ENCODE measurements at places on chromosomes 16 and 17.

GRCh38 chr17:27257031-27257357 is 36.9 kb upstream of the WSB1 start:
- DNase-seq: peak; percentile 34

GRCh38 chr16:79062336-79062735 is 538.2 kb downstream of the MAF start:
- DNase-seq: no peak

DNA sequence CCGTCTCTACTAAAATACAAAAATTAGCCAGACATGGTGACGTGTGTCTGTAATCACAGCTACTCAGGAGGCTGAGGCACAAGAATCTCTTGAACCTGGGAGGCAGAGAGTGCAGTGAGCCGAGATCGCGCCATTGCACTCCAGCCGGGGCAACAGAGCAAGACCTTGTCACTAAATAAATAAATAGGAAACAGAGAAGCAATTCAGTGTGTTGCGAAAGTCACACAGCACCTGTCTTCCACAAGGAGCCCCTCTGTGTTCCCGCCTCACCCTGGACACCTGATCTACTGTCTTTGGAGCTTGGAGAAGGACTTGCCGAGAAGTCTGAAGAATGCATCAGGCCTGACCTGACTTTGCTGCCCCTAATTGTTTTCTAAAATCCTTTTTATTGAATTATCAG is 3.5 kb upstream of the CDH1 start:
- DNase-seq: no peak

DNA sequence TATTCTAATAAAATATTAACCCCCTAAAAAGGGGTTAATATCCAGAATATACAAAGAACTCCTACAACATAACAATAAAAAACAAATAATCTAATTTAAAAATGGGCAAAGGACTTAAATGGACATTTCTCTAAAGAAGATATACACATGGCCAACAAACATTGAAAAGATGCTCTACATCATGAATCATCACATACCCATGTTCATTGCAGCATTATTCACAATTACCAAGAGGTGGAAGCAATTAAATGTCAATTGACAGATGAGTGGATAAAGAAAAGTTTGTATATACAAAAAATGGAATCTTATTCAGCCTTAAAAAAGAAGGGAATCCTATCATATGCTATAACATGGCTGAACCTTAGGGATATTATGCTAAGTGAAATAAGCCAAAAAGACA is 36.8 kb downstream of the CPD start:
- DNase-seq: no peak

DNA sequence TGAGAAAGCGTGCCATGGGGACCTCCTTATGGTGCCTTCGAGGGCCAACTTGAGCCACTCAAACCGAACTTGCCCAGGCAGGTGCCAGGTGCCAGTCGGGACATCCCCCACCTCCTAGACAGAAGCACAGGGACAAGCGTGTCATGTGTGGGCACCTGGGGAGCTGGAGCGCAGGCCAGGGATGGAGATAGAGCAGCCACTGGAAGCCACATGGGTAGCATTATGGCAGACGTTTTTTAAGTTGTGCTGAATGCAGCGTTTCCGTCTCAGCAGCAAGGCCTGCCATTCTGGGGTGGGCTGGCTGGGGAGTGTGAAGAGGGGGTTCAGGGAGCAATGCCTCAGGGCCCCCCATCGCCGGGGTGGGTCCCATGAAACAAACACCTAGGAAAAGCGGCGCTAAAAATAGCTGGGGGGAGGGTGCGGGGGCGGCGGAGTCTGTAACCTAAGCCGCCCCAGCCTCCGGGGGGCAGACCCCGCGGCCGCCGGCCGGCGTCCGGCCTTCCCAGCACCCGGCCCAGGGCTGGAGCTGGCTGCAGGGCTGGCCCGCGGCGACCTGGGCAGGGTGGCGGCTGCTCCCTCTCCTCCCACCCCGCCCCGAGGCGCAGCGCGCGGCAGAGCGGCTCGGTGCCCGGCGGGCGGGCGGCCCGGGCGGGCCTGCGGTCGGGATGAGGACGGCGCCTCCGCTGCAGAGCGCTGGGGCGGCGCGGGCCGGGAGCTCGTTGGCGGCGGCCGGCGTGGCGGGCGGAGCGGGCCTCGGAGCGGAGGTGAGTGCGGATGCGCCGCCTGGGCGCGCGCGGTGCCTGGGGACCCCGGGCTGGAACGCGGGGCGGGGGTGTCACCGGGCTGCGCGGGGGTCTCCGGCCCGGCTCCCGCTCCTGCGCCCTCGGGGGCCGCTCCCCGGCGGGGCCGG is at the start of gene ZNF469:
Gene ZNF469, plus strand, starts transcription at position 469 of the 910 bp plus-strand sequence. CDS start 44,512 bp downstream, outside the sequence.
- DNase-seq: no peak

DNA sequence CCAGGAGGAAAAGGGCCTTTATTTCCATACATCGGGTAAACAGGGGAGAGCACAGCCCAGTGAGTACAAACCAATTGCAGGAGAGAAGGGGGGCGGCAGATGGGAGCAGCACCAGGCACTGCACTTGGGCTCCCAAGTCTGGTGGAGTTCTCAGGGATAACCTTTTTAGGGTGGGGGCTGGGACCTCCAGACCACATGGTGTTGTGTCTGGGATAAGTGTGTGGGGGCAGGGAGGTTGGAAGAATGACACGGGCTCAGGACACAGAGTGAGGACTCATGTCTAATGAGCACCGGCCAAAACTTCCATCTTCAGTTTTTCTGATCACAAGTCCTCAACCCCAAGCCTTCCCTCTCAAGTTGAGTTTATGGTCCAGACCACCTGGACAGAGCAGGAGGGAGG is 30.6 kb downstream of the PIPOX start:
- no peak for DNase-seq

- no peak for DNase-seq
Measured at GRCh38 chr16:88561485-88562359, 8.5 kb upstream of the ZC3H18 start.

GRCh38 chr17:4514779-4515178 is 16.1 kb downstream of the SPNS2 start:
- no peak for DNase-seq

- no peak for DNase-seq
Measured at GRCh38 chr16:29680180-29680598, 1.2 kb downstream of the QPRT start.

DNA sequence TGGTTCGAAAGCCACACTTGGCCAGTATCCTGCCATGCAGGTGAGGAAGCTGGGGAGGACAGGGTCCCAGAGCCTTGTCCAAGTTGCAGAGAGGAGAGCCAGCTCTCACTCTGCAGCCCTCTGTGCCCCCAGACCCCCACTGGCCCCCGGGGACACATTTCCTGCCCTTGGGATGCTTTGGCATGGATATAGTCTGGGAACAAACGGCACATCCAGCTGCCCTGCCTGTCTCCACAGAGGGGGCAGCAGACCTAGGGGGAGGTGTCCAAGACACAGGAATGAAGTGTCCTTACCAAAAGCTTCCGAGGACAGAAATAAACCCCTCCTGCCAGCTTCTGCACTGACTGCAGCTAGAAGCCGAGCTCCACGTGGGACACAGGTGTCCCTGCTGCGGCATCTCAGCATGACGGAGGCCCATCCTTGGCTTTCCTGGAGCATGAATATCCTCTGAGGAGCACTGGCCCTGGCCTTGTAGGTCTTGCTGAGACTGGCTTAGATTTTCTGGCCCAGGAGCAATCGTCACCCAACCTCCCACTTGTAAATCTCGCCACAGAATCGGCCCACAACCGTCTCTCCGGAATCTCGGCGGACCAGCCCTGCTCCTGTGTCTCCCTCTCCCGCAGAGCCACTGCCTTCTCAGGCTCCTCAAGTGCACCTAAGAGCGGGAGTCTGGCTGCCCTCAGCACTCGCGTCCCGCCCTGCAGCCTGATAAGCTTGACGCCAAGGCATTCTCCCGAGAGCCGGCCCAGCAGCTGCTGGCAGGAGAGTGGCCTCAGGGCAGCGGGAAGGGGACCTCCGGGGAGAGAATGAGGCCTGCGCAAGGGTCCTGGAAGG is 1.1 kb upstream of the CAPN15 start:
- DNase-seq: peak; percentile 46

DNA sequence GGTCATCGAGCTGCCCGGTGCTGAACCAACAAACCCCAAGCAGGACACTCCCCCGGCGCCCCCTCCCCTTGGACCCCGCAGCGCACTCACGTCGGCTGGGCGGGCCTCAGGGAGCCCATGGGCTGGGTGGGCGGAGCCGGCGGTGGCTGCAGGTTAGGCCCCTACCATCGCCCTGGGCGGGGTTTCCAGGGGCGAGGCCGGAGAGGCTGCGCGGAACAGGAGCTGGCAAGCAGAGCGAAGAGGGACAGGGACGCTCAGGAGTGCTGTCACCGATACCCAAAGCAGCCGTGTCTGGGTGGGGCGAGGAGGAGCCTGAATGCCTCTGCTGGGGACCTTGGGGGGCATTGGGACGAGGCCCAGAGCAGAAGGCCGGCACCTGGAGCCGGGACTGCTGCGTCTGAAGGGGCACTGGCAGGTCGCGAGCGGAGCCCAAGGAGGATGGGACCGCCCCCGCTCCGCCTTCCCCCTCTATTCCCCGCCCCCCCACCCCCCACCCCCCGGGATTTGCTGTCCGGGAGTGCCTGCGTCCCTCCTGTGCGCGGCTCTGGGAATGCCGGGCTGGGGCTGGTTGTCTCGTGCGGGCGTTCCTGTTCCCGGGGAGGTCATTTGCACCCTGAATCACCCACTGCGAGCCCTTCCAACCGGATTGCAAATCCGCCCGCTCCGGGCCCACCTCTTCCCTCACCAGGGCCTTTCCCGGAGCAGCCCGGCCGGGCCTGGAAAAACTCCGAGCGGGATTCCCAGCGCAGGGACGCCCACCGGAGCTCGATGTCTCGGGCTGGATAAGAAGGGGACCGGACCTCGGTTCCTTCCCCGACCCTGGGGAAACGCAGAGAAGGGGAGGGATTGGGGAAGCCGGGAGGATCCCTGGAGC is 902 bp downstream of the ARHGAP27 start:
- peak; percentile 96 for DNase-seq

DNA sequence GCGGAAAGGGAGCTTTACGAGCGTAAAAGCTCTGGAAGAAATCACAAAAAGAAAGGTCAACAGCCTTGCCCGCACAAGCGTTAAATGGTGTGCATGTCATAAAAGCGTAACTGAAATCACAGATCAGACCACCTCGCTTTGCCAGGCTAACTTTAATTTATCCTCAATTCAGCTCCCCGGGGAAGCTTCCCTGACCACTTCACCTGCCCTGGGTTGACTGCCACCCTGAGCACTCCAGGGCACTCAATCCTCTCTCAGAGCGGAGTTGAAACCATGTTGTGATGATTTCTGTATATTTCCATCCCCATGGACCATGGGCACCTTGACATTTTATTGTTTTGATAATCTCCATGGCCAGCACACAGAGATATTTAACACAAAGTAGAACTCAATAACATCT is 16.1 kb upstream of the NAGS start:
- DNase-seq: no peak

DNA sequence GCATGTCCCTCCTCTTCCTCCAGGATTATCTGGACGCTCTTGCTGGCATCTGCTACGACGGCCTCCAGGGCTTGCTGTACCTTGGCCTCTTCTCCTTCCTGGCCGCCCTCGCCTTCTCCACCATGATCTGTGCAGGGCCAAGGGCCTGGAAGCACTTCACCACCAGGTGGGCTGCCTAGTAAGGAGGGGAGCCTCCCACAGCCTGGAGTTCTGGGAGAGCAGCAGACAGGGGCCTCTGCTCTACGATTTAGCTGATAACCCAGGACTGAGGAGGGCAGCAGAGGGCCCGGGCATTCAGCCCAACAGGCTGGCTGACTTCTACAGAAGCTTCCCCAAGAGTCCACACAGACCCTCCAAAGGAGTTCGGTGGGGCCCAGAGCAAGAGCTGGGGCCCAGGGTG is 21.8 kb upstream of the DNAI2 start:
- no peak for DNase-seq

- no peak for DNase-seq
Measured at GRCh38 chr17:62824290-62825131, 16.4 kb upstream of the MARCHF10 start.

DNA sequence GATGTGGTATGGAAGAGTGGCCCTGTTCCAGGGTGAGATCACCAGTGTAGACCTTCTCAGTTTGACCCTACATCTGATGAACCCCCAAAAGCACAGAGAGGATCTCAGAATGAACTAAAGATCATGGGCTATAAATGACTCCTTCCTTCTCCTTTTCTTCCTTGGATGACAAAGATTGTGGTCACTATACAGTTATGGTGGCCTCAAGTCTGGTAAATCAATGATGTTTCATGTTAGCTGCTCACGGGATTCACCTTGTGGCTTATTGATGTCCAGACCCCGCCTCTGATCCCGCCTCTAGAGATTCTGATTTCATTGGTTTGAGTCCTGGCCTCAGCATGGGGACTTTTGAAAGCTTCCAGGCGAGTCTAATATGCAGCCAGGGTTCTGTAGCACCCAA is 112.2 kb downstream of the PITPNC1 start:
- DNase-seq: no peak

GRCh38 chr16:64017796-64018195 is 1104.1 kb downstream of the CDH11 start:
- DNase-seq: no peak

DNA sequence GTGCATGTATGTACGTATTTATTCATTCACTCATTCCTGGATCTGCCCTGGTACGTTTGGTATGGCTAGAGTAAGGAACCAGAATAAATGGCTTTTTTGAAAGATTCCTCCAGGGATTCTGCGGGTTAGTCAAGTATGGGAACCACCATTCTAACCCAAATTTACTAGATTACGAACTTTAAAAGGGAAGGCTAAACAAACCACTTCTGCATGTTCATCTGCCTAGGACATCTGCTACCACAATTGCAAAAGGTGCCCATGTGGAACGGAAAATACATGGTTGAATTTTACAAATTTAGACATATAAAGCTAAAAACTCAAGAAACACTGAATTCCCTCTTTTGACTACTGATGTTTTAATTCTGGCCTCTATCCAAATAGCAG is 22.1 kb downstream of the CYTH1 start:
- DNase-seq: no peak

- DNase-seq: peak; percentile 90
Measured at GRCh38 chr17:45425125-45425983, 7.3 kb downstream of the ARHGAP27 start.

DNA sequence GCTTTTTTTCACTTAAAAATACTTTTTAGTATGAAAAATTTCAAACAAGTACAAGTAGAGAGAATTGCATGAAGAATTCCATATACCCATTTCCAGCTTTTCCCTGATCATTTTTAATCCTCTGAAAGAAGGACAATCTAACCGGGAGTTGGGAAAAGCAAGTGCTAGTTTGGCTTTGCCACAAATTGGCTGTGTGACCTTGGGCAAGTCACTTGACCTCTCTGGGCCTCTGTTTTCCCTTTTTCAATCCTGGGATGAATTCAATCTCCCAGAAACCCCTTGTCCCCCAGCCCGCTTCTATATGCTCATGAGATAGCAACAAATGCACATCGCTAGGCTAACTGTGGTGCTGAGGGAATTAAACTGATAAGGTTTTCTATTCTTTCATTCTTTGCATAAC is 49.4 kb downstream of the ASIC2 start:
- DNase-seq: no peak

DNA sequence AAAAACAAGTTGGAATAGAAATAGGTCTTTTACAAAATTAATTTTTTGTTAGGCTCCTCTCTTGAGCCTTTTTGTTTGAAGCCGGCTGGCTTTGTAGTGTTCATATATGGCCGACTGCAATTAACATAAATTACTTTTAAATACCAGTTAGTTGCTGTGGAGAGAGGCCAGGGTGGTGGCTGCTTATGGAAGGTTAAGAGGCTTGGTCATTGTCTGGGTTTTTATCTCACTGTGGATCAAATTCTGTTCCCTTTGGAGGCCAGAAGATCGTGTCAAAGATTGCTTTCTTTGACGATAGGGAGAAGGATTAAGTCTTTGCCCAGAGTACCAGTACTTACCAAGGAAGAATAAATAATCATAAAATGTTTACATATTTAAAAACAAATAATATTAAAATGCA is 39.9 kb downstream of the MSI2 start:
- DNase-seq: no peak

All from upper lobe of left lung (tissue), 6 donors.